ENCODE measurements at places on chromosomes 7 and 10.

- no peak for DNase-seq
Observed at GRCh38 chr10:60282771-60283353, 106.8 kb downstream of the ANK3 start.

- no peak for DNase-seq
Observed at GRCh38 chr7:139830292-139830691, 1.2 kb downstream of the TBXAS1 start.

DNA sequence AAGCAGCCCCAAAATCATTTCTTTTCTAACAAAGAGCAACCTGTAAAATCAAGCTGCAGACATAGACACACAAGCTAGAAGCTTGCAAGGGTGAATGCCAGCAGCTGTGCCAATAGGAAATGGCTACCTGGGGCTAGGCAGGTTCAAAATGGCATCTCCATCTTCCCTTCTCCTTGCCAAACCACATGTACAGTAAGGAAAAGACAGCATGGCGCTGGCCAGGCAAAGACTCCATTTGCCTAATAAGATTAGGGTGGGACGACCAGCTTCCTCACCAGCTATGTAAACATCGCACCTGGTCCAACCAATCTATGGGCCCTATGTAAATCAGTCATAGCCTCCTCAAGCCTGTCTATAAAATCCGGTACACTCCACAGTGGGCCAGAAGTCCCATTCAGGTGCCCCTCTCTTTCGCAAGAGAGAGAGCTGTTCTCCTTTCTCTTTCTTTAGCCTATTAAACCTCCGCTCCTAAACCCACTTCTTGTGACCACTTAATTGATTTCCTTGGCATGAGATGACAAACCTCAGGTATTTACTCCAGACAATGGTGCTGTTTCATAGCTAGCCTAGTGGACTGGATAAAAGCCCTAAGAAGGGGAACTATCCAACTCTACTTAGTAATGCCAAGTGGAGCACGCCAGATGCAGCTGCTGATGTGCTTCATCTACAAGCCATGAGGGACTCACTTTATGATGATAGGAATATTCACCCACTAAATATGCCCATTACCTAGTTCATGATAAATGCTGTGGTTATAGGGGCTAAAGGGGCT lies 44.1 kb downstream of the HTR7 start:
- DNase-seq: no peak

DNA sequence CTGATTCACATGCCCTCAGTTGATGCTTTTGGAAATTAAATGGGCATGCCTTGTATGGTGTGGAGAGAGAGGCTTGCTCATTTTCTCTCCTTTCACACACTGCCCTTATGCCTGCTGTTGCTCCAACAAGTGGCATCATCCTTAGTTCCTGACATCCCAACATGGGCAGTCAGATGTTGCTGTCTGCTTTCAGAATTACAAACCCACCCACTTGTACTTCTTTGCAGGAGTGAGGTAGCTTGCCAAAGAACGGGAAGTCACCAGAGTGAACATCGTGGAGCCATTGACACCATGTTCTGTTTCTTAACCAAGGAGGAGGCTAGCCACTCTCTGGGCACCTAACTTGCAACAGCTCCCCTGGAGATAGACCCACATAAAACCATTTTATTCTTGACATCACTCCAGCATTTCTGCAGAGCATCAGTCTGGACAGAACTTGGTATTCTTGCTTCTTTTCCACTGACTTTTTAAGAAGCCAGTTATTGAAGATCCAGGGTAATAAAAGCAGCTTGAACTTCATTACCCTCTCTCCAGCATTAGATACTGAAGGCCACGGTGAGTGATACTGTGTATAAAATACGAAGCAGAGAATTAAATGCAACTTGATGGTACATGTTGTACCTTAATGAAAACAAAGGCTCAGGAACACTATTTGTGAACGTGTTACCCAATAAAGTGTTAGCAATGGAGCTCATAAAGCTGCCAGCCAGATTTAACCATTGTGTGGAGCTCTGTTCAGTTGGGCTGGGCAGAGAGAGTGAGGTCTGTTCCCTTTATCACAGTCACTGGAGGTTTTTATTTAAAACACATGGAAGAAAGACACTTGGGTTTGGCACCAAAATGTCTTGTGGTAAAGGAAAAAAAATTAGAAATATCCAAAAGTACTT lies 195.8 kb upstream of the HABP2 start:
- DNase-seq: no peak

DNA sequence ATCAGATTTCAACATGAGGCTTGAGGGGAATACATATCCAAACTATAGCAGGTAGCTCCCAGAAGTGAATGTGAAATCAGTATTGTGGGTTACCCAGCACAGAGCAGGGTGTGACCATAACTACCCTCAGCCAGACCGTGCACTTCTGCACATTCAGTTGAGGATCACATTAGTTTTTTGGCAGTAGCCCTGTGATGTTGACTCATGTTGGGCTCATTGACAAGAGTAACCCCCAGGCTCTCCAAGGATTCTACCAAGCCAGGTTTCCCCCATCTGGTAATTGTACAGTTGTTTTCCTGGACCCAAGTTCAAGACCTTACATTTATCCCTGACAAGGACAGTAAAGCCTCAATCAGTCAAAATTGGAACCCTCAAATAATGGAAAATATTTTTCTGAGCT lies 11.7 kb upstream of the CPA4 start:
- no peak for DNase-seq

DNA sequence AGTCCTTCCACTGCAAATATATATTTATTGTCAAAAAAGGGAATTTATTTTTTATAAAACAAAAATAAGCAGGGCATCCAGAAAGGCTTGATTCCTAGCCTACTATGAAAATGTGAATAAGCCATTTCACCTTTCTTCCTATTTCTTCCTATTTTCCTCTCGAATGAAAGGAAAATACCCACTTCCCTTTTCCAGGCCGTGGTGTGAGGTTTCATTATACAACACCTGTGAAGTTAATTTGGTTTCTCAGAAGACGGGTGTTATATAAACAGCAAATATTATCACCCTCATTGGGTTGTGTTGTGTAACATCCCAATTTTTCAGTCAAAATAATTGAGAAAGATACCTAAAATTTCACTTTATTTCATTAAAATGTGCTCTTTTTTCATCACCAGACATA lies 214.3 kb downstream of the DGKB start:
- DNase-seq: no peak

GRCh38 chr10:91887272-91888076 lies 21.8 kb downstream of the FGFBP3 start:
- DNase-seq: peak; percentile 5

GRCh38 chr7:116277070-116277469 lies 66.7 kb downstream of the TES start:
- DNase-seq: no peak

DNA sequence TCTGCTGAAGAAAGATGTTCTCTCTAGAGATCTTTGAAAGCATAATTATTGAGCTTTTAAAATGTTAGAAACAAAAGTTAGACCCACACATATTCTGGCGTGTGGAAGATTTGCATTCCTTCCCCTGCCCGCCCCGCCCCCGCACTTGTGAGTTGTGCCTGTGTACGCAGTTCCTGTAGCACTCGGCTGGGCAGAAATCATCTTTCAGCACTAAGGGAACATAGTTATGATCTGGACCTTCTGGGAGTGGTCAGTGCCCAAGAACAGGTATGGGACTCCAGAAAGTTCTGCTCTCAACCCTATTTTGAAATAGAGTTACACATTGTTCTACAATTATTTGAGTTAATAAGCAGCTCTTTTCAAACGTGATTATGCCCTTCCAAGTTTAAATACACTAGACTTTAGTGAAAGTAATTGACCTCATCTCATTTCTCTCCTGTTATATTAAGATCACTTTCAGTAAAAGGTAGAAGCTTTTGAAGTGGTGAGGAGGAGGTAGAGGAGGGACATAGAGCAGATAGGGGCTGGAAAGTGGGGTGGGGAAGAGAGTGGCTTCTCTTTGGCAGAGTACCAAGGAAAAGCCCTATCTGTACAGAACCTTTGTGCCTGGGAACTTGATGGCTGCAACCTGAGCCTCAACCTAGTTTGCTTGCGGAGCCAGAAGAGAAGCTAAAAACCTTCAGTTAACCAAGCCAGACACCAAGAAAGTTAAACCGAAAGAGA lies 5.7 kb downstream of the BLVRA start:
- no peak for DNase-seq

- DNase-seq: no peak
Observed at GRCh38 chr7:136677471-136678365, 190.7 kb upstream of the CHRM2 start.

- DNase-seq: no peak
Observed at GRCh38 chr10:51034769-51035168, 39.5 kb upstream of the PRKG1 start.

GRCh38 chr7:8384901-8385300 lies 48.5 kb upstream of the NXPH1 start:
- DNase-seq: no peak

- no peak for DNase-seq
Observed at GRCh38 chr10:124739986-124740368, 4.2 kb downstream of the FAM53B start.

- no peak for DNase-seq
Observed at GRCh38 chr10:69287181-69287580, 8.9 kb downstream of the HK1 start.

DNA sequence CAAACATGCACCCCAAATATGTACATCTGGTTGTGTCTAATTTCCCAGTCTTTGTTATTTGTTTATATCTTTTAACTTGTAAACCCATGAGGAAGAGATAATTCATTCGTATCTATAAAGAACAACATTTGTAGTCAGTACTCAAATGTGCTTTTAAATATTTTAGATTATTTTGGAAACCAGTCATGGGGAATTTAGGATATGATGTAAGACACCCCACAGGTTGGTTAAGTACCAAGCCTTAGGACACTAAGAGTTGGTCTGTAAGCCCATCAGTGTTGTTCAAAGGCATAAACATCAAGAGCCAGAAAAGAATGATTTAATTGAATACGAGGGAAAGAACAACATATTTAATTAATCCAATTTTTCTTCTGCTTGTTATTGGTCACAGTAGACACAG lies 421.1 kb upstream of the SEMA3C start:
- DNase-seq: no peak

DNA sequence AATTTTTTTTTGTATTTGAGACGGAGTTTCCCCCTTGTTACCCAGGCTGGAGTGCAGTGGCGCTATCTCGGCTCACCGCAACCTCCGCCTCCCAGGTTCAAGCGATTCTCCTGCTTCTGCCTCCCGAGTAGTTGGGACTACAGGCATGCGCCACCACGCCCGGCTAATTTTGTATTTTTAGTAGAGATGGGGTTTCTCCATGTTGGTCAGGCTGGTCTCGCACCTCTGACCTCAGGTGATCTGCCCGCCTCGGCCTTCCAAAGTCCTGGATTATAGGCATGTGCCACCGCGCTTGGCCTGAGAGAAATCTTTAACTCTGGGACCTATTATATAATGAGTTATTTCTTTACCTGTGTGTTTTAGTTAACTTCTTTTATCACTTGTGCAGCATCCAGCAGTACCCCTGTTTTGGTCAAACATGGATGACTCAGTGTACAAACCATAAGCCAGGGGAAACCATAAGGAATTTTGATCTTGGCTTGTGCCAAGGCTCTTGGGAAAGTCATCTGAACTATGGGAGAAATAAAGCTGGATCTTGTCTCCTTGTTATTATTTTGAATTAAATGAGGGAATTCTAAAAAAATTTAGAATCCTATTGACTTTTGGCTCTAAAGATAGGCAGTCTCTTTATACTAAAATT lies 23.6 kb upstream of the ZRANB1 start:
- no peak for DNase-seq

DNA sequence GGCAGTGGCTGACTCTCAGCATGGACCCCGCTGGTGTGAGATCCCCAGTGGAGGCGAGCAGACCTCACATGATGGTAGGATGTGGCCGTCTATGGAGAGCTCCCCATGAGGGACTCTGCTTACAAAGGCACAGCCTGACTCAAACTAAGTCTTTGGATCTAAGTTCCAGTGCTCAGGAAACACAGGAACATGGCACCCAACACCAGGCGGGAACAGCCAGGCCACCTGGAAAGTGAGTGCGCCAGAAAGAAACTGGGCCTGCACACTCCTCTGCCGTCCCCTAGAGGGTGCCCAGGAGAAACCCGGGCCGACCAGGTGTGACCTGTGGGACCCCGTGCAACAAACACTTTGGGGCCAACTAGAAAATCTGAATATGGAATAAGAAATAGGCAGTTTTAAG lies 10.0 kb downstream of the PITRM1 start:
- DNase-seq: no peak

DNA sequence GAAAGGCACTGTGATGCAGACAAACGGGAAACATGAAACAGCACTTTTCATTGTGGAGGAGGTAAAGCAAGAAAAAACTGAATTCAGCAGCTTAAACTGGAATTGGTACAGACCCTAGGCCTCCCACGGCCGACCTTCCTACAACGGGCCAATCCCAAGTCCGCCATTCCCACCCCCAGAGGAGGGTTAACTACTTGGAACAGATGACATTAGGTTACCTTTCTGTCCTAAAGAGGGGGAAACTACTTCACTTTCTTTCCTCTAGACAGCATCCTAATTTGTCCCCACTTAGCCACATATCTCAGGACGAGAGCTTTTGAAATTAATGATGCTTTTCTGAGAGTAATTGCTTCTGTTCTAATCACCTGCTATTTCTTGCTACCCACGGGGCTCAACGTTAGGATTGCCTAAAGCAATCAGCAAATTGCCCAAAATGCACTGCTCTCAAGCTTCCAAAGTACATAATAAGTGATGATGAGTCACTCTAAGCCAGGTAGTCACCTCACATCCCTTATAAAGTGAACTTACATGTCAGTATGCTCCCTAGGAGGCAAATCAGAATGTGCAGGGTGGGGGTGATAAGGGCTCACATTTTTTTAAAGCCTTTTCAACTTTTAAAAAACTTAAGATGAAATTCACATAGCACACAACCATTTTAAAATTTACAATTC lies 36.7 kb downstream of the LSM5 start:
- DNase-seq: no peak

DNA sequence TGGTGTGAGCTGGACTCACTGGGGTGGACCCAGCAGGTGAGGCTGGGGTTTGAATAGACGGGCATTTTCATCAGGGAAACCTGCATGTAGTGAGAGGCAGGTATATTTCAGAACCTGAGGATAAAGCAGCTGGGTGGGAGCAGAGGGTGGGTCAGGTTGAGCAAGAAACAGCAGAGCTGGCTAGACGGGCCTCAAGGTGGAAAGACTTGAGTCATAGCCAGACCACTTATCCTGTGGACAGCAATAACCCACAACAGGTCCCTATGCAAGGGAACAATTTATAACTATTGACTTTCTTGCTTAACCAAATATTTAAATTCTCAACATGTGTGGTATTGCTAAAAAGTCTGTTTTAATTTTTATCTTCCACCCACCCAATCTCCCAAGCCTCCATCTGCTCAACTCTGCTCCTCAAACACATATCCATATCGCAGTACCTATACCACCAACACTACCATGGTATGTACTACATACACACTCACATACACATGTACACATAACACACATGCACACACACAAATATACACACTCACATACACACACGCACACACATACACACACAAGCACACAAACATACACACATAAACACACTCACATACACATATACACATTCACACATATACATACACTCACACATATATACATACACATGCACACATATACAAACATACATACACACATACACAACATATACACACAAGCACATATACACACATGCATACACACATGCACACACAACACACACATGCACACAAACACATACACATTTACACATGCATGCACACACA lies 129.0 kb upstream of the C7orf33 start:
- DNase-seq: no peak

All from activated effector memory CD4-positive, alpha-beta T cell treated with Interleukin-2 at 50 U/mL for 16 hours (primary cell).